ENCODE measurements at places on chromosomes 6 and 20.

DNA sequence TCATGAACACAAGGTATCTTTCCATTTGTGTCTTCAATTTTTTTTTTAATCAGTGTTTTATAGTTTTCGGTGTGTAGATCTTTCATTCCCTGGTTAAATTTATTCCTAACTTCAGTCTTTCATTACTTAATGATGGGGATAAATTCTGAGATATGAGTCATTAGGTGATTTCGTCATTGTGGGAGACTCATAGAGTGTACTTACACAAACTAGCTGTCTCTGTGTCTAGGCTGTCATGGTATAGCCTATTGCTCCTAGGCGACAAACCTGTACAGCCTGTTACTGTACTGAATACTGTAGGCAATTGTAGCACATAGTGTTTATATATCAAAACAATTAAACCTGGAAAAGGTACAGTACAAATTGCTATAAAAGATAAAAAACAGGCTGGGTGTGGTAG is 42.1 kb downstream of the SMAP1 start:
- DNase-seq, result no peak

- no peak for DNase-seq
Observed at GRCh38 chr20:38212806-38213606, 47.5 kb downstream of the KIAA1755 start.

DNA sequence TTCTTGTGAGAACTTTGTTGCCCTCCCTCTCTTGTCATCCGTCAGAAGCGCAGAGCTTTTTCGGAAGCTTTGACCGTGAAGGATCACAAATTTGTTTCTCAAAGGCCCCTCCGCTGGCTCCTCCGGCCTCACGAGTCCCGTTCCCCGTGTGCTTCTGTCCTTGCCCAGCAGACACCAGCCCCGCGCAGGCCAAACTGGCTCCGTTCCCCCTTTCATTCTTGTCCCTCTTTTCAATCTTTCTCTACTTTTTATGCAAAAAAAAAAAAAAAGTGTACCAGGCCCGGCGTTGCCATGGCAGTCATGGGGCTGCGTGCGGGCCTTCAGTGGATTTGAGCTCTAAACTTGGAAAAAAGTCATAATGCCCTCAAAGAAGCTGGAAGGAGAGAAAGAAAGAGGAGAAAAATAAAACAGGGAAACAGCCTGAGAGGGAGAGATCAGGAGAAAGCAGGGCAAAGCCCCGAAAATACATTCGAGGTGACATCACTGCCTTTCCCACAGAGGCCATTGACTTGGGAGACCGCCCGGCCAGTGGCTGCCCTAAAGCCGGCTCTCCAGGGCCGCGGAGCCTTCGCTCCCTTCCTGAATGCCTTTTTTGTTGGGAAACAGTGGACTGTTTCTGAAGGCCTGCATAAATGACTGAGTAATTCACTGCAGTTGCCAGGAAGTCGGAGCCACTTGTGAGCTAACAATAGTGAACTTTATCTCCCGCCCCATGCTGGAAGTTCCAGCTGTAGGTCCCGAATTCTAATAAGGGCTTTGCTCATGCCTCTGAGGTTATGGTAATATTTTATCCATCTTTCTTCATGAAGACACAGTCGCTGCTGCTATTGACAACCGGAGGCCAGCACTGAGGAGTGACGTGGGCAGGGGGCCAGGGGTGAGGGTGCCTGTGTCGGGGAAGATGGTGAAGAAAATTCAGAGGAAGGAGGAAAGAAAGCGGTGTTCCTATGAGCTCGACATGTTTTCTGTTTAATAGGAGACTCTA is 670.9 kb downstream of the QKI start:
- no peak for DNase-seq

- DNase-seq, result no peak
Observed at GRCh38 chr6:136304410-136304809, 14.8 kb upstream of the BCLAF1 start.

DNA sequence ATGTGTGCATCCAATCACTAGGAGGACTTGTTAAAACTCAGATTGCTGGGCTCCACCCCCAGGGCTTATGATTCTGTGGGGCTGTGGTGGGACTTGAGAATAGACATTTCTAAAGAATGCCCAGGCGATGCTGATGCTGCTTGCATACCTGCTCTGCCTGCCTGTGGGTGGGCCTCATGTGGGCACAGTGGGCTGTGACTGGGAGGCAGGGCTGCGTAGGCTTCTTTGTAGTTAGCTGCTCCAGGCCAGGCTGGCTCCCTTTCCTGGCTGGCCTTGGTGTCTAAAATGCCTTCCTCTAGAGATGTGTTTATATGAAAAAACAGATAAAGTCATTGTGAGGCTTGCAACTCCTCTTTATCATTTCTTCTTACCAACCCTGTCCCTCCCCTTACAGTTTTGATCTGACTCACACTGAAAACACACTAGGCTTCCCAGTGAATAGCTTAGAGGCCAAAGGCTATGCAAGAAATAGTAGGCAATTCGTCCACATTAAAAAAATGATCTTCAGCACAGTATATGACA is 495.5 kb upstream of the MAP3K7 start:
- no peak for DNase-seq

GRCh38 chr20:43963872-43964791 is 49.5 kb downstream of the TOX2 start:
- DNase-seq, result no peak

DNA sequence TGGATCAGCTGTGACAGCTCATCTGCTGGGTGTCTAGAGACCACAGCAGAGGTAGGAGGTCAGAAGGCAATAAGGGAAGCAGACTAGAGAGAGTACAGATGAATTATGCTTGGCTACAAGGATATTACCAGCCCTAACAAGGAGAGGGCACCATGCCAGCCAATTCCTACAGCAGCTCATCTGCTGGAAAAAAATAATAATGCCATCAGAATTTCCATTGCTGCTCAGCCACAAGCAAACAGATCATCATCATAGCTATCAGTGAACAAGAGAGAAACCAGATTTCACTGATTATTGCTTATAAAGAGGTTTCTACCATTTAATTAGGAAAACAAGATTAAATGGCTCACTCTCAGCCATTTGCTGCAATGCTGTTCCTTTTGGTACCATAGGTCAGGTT is 66.5 kb downstream of the PSMG4 start:
- no peak for DNase-seq

Measured in activated CD4-positive, alpha-beta T cell treated with anti-CD3 and anti-CD28 coated beads, Interleukin-2, amount 50 U/mL, for 48 hours (primary cell).